SJSA1 (cell line): ENCODE measurements at places on chromosomes 3 and 15.

DNA sequence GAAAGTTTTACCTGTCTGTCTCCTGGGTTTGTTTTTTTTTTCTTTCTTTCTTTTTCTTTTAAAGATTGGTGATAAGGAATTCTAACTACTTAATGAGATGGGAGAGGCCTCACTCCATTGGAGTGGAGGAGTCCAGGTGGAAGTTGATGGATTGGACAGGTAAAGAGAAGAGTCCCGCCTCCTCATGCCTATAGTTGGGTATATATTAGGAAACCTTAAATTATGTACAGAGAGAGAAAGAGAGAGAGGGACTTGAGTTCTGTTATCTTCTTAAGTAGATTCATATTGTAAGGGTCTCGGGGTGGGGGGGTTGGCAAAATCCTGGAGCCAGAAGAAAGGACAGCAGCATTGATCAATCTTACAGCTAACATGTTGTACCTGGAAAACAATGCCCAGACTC is 158.2 kb downstream of the TP63 start:
- no peaks in the 10 kb centered on the region for H3K27me3 ChIP-seq
- no peak for DNase-seq
- no peaks in the 10 kb centered on the region for H3K36me3 ChIP-seq
- no peak overlapping the region for H3K27ac ChIP-seq

DNA sequence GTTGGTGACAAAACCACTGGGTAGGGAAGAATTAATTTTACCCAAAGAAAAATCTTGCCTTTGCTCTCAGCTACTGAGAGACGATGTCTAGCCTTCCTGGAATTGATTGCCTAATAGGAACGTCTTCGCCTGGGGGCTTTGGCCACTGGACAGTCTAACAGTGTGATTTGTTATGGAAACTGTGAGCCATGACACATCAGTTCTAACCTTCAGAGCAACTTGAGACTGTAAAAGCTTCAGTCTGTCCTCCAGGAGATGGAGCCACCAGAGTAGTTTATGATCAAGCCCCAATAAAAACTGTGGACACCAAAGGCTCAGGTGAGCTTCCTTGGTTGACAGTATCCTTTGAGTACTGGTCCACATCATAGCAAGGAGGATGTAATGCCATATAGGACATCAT is 235.8 kb upstream of the TMCO5A start:
- H3K27me3 ChIP-seq, result no peaks in the 10 kb centered on the region
- H3K4me3 ChIP-seq, result no peak overlapping the region
- H3K27ac ChIP-seq, result no peak overlapping the region
- H3K36me3 ChIP-seq, result no peaks in the 10 kb centered on the region
- DNase-seq, result no peak

GRCh38 chr15:63482874-63483323 is 21.5 kb upstream of the USP3 start:
- peak overlapping the region; percentile 80 for H3K27ac ChIP-seq
- peaks cover 58% of the 10 kb centered on the region for H3K4me1 ChIP-seq
- no peak overlapping the region for H3K4me3 ChIP-seq
- no peaks in the 10 kb centered on the region for H3K36me3 ChIP-seq

- H3K36me3 ChIP-seq, result 0 out of 2 replicates have a peak, but pooled peaks cover 4% of the 10 kb centered on the region
- no peak for DNase-seq
- H3K4me3 ChIP-seq, result no peak overlapping the region
These were observed 23.8 kb downstream of the FEM1B start for GRCh38 chr15:68301301-68301700.

- no peak for DNase-seq
- H3K4me3 ChIP-seq, result no peak overlapping the region
- H3K27me3 ChIP-seq, result 0 out of 2 replicates have a peak, but pooled peaks cover 4% of the 10 kb centered on the region
- H3K36me3 ChIP-seq, result no peaks in the 10 kb centered on the region
These were observed 40.2 kb downstream of the PPM1L start for GRCh38 chr3:160796089-160796812.

GRCh38 chr3:14462738-14463137 is 60.3 kb downstream of the SLC6A6 start:
- no peak overlapping the region for H3K27ac ChIP-seq
- H3K4me1 ChIP-seq, result peaks cover 31% of the 10 kb centered on the region
- no peak for DNase-seq
- peaks cover 86% of the 10 kb centered on the region for H3K36me3 ChIP-seq

- DNase-seq, result no peak
- H3K27me3 ChIP-seq, result no peaks in the 10 kb centered on the region
- H3K4me3 ChIP-seq, result no peak overlapping the region
- no peak overlapping the region for H3K27ac ChIP-seq
- peaks cover 9% of the 10 kb centered on the region for H3K4me1 ChIP-seq
These were observed 36.0 kb downstream of the RFX7 start for GRCh38 chr15:56207711-56208110.

GRCh38 chr3:170585008-170585936 is 603 bp downstream of the SLC7A14 start:
- no peaks in the 10 kb centered on the region for H3K36me3 ChIP-seq
- no peak overlapping the region for H3K4me3 ChIP-seq
- no peak overlapping the region for H3K27ac ChIP-seq
- no peak for DNase-seq
- peaks cover 11% of the 10 kb centered on the region for H3K4me1 ChIP-seq
